ENCODE measurements at places on chromosomes 4 and X. TPM values are rescaled to one million over a fixed set of nuclear protein-coding genes. Genes with fewer than 3 reads are reported as not detected.

- DNase-seq = no peak
- H3K36me3 ChIP-seq = no peaks in the 10 kb centered on the region
- no peak overlapping the region for H3K27ac ChIP-seq
- no peaks in the 10 kb centered on the region for H3K4me1 ChIP-seq
Measured at GRCh38 chrX:114976292-114976691, 41.1 kb downstream of the IL13RA2 start.

DNA sequence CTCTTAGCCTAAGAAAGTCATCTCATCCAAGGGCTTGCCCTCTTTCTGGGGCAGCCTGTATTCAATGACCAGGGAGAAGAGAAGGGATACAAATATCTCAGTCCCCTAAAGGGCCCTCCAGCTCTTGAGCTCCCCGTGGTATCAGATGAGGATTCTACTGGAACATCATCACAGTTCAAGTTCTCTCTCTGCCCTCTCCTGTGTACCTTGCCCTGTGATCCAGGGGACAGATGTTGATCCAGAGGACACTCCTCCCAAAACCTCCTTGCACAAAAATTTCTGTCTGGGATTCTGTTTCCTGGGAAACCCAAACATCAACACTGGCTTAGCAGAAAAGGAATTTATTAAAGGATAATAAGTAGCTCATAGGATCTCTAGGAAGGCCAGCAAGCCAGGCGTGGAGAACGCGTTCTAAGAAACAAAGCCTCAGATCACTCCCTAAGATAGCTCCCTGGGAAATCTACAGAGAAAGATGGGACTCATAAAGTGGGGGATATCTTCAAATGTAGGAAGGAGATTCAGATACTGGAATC is 296.3 kb upstream of the KLF3 start:
- H3K36me3 ChIP-seq = no peaks in the 10 kb centered on the region
- no peak overlapping the region for H3K27ac ChIP-seq
- no peaks in the 10 kb centered on the region for H3K27me3 ChIP-seq
- no peak for DNase-seq
- H3K4me1 ChIP-seq = peaks cover 13% of the 10 kb centered on the region
- no peak overlapping the region for H3K4me3 ChIP-seq

DNA sequence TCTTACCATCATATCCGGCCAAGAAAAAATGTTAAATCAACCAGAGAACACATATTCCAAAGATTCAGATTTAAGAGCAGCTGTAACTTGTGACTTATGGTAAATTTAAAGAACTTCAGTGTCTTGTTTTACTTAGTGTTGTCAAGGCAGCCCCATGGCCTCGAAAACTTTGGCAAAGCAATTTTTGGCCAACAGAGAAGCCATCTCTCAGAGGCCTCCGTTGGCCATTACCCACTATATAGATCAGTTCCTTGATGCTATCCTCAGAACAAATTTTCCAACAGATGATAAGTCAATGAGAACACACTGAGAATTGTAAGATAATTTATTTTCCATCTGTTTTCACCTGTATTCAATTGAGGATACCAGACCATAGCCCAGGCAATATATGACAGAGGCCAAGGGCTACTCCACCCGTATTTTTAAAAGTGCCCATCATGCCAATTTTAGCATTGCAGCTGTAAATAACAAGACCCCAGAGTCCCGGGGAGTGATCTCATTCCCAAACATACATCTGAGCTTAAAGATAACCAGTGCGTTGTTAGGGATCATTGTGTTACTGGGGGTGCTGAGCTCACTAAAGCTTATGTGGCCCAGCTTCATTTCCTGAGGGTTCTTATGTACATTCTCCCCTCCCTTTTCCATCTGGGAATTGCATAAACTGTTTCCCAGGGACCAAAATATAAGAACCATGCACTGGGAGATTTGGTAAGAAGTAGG is 50.0 kb upstream of the PDHA1 start:
- H3K36me3 ChIP-seq = no peaks in the 10 kb centered on the region
- no peaks in the 10 kb centered on the region for H3K4me1 ChIP-seq
- H3K27me3 ChIP-seq = no peaks in the 10 kb centered on the region
- H3K27ac ChIP-seq = no peak overlapping the region
- H3K4me3 ChIP-seq = no peak overlapping the region

DNA sequence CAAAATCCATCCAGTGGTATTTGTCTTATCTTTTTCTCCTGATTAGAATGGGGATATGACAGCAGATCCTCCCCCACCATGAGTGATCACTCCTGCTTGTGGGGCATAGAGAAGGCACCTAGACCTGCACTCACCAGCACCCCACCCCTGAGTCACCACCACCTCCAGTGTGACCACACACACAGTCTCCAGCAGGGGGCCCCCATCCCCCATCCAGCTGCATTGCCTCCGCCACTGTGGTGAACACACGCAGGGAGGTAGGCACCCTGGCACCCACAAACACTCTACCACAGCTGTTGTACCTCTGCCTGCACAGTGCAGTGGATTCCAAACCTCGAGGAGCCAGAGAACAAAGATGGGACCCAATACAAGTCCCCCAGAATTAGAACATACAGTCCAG is 9.0 kb upstream of the MAGEA8 start:
- peak; percentile 51 for DNase-seq
- no peaks in the 10 kb centered on the region for H3K27me3 ChIP-seq
- no peaks in the 10 kb centered on the region for H3K4me1 ChIP-seq
- H3K4me3 ChIP-seq = no peak overlapping the region

DNA sequence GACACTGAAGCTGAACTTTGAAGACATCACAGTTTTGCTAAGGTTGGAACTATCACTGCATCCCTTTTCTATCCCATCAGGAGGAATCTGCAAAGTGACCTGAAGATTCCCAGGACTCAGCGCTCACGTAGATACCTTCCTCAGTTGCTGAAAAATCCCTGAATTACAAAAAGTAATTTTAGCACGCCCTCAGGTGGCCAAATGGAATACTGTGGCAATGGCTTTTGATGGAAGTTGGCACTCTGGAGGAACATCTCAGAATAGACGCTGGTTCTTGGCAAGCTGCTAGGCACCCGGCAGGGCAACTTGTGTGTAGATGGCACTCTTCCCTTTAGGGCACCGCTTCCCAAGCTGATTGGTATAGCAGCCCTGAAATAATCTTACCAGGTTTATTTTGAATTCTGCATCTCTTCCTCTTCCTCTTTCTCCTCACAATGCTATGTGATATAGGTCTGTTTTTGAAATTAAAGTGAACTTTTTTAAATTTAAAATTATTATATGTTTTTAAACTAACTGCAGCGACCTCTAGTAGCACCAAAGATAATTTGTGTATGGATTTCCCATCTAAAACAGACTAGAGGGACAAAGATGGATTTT is 16.3 kb upstream of the ESX1 start:
- peaks cover 7% of the 10 kb centered on the region for H3K27me3 ChIP-seq
- H3K36me3 ChIP-seq = no peaks in the 10 kb centered on the region
- H3K27ac ChIP-seq = no peak overlapping the region
- H3K4me1 ChIP-seq = no peaks in the 10 kb centered on the region

DNA sequence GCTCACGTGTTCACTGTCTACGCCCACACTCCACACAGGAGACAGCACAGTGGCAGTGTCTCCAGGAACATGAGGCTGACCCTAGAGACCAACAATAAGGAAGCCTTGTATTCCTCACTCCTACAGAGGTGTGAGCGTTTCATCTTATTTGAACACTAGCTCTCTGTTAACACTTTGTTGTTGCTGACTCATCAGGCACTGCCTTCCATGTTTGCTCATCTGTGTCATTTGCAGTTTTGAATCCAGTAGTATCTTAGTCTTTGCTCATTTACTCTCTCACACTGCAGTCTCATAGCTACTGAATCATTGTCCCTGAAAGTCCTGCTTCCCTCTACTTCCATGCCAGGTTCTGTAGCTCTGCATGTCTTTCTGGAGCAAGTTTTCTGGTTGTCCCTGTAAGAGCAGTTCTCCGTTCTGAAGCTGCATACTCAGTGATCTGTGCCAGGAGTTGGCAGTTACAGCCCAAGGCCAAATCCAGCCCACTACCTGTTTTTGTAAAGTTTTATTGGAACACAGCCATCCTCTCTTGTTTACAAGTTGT is 80.3 kb upstream of the DCLK2 start:
- peak; percentile 56 for DNase-seq
- H3K27ac ChIP-seq = peak overlapping the region; percentile 61
- no peak overlapping the region for H3K4me3 ChIP-seq
- H3K4me1 ChIP-seq = no peaks in the 10 kb centered on the region
- no peaks in the 10 kb centered on the region for H3K36me3 ChIP-seq

DNA sequence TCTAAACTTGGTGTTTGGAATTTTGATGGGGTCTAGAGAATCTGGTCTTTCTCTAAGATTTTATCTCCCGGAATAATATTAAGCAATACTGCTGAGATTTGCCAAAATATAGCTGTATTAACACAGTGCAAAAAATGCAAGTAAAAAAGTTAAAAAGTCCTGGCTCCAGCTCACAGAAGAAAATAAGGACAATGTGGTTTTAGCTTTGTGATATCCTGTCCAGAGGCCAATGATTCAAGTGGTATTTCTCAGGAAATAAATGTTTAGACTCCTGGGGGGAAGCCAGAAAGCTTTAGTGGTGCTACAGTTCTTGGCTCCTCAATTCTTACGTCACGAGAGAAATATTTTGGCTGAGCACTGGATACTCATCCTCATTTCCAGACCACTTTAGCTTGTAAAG is 40.9 kb upstream of the IL13RA2 start:
- peak overlapping the region; percentile 22 for H3K27ac ChIP-seq
- H3K4me3 ChIP-seq = no peak overlapping the region
- no peaks in the 10 kb centered on the region for H3K27me3 ChIP-seq

DNA sequence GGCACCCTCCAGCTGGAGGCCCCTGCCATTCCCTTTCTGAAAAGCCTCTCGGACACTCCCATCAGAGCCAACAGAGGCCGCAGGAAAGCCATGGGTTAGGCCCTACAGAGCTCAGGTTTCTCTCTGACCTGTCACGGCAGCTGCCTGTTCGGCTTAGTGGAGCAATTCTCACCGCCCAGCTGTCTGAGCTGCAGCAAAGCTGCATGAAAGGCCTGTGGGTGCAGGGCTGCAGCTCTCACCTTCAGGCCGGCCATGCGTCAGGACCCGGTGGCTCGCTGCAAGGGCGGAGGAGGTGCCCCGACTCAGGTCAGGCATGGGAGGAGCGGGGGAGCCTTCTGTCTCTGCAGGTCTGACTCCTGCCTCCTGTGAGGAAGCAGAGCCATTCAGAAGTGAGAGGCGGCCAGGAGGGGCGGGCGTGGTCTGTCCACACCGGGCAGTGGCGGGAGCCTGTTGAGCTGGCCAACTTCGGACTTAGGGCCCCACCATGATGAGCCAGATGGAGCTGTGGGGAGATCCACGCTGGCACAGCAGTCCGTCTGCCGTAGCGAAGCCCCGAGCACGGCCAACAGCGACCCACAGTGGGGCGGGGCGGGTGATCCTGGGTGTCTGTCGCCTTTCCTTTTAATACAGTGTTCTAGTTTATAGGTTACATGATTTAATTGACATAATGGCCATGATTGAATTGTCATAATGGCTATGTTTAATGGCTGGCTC is 23.4 kb downstream of the PDE6B start:
- H3K27ac ChIP-seq = no peak overlapping the region
- no peaks in the 10 kb centered on the region for H3K36me3 ChIP-seq
- H3K4me1 ChIP-seq = no peaks in the 10 kb centered on the region
- no peak overlapping the region for H3K4me3 ChIP-seq
- H3K27me3 ChIP-seq = no peaks in the 10 kb centered on the region
- DNase-seq = no peak

GRCh38 chr4:162232349-162232748 is 68.5 kb upstream of the FSTL5 start:
- no peak overlapping the region for H3K27ac ChIP-seq
- DNase-seq = no peak
- H3K4me3 ChIP-seq = no peak overlapping the region
- H3K36me3 ChIP-seq = no peaks in the 10 kb centered on the region
- no peaks in the 10 kb centered on the region for H3K4me1 ChIP-seq

DNA sequence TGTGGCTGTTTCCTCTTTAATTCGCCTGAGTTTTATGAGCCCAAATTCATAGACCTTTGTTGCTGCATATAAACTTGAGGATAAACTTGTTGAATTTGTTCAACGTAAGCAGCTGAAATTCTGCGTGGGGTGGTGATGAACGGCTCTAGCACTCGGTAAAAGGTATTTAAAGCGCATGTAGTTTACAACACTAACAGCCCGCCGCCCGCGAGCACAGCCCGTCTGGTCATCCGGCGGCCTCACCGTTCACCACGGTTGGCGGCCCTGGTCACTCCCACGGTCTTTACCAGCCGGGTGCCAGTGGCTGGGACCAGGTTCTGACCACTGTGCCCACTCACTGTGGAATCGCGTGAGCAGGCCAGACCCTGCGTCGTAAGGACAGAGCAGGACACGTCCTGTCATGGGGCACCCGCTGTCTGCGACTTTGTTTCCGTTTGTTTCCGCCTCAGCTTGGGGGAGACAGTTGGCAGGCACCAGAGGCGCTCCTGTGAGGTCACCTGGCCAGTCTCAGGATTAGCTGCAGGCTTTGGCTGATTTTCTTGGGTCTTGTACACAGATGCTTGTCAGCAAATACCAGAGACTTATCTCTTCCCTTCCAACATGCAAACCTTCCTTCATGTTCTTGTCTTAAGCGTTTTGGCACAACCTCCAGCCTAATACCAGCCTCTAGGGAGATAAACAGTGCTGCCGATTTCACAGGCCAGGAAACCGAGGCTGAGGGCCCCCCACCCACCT is 36.8 kb upstream of the SPON2 start:
- no peak for DNase-seq
- H3K27ac ChIP-seq = peak overlapping the region; percentile 84
- no peaks in the 10 kb centered on the region for H3K36me3 ChIP-seq
- peaks cover 47% of the 10 kb centered on the region for H3K4me1 ChIP-seq

DNA sequence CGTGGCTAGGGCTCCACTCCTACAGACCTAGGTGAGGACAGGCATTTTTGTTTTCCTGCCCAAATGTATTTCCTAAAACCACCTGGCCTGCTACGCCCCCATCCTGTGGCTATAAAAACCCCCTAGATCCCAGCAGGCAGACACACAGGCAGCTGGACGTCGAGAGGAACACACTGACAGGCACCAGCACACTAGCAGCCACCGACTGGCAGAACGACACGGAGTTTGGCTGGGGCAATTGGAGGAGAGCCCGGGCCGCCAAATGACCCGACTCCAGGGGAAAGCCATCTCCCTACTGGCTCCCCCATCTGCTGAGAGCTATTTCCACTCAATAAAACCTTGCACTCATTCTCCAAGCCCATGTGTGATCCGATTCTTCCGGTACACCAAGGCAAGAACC is 516.0 kb downstream of the FSTL5 start:
- H3K27me3 ChIP-seq = no peaks in the 10 kb centered on the region
- H3K4me1 ChIP-seq = no peaks in the 10 kb centered on the region
- H3K36me3 ChIP-seq = no peaks in the 10 kb centered on the region
- H3K4me3 ChIP-seq = no peak overlapping the region
- no peak overlapping the region for H3K27ac ChIP-seq

GRCh38 chr4:24394041-24394440 is 190.3 kb downstream of the DHX15 start:
- no peak overlapping the region for H3K27ac ChIP-seq
- H3K36me3 ChIP-seq = no peaks in the 10 kb centered on the region
- no peaks in the 10 kb centered on the region for H3K4me1 ChIP-seq
- no peak overlapping the region for H3K4me3 ChIP-seq

The ZDHHC15 gene
- total RNA-seq = 1.00 TPM

The PTCHD1 gene
- total RNA-seq = 7.7 TPM

The SH3BP2 gene
- total RNA-seq = 25.7 TPM

All from hepatocyte (in vitro differentiated cells).